ENCODE measurements at places on chromosomes 12 and 14.

GRCh38 chr14:52185178-52185577, 82.3 kb upstream of the PTGDR start:
- DNase-seq = no peak

DNA sequence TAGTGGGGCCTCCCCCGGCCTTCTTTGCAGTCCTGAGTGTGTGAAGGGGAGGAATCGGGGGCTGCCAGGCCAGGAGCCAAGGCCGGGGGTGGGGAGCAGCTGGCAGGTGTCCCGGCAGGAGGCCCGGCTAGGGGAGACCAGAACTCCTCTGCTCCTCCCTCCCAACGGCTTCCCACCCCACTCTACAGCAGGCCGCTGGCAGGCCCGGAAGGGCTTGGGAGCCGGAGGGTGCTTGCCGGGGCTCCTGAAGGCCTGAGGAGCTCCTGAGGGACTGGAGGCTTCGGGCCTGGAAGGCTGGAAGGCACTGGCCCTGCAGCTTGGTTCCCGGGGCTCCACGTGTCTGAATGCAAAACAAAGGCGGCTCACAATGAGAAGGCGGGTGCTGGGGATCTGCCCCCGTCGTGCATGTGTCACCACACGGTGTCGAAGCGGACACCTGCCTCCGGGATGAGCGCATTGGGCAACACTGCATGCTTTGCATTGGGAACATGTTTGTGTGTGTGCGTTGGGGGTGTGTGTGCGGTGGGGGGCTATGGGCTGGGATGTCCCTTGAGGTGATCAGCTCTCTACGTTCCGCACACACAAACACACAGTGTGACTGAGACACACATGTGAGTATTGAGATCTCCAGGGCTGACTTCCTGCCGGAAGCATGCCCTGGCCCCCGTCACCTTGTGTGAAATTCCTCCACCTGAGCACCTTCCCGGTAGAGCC, 30.9 kb upstream of the ANKRD9 start:
- peak; percentile 51 for DNase-seq

DNA sequence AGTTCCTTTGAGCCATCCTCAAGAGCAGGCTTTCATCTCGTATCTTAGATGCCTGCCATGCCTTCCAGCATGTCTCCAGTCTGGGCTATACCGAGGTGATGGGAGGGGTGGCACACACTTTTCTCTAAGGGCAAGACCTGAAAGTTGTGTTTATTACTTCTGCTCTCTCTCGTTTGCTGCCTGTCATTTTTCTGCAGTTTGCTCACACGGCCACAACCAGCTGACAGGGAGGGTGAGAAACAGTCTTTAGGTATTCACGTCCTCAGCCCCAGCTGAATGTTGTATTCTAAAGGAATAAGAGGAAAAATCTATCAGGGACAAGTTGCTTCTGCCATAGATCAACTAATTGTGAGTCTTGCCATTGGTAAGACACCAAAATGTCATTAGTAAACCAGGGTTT, 88.0 kb downstream of the TMTC2 start:
- no peak for DNase-seq

DNA sequence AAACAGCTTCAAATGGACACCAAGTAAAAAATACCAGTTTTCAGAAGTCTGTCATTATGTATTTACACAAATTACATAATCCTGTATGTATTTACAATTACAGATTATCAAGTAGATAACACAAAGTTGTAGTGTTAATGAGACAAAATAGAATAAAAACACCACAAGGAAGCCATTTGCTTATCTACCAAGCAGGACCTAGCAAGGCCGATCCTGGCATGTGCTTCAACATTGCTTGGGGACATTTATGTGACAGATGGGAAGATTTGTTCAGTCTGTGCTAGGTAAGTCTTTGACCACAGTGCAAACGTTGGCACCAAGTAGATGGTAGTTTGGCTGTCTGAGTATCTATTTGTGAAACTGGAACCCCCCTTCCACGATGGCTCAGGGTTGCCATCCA, 35.8 kb downstream of the BCAT1 start:
- no peak for DNase-seq

GRCh38 chr12:31005256-31005943, 68.3 kb upstream of the DDX11 start:
- DNase-seq = no peak

GRCh38 chr14:93912782-93913181, 14.4 kb upstream of the FAM181A start:
- no peak for DNase-seq

DNA sequence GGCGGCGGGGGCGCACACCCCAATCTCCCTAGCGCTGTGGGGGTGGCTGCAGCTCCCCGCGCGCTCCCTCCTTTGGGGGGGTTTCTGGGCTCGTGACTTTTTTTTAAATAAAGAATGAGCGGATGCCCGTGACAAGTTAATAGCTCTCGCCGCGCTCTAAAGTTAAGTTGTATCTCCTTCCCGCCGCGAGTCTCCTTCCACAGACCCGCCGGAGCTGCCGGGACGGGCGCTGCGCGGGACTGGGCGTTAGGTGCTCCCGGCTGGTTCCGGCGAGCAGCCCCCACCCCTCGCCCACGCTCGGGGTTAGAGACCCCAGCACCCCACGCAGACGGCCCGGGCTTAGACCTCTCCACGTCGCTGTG, 82.6 kb upstream of the HMGA2 start:
- peak; percentile 52 for DNase-seq

GRCh38 chr12:93780101-93780641, 103.0 kb downstream of the CRADD start:
- DNase-seq = no peak

GRCh38 chr12:110928700-110929099, 8.3 kb upstream of the MYL2 start:
- no peak for DNase-seq

GRCh38 chr12:117453961-117454360, 92.5 kb upstream of the NOS1 start:
- DNase-seq = no peak

- DNase-seq = no peak
Observed at GRCh38 chr12:20646239-20646827, 48.8 kb upstream of the SLCO1C1 start.

DNA sequence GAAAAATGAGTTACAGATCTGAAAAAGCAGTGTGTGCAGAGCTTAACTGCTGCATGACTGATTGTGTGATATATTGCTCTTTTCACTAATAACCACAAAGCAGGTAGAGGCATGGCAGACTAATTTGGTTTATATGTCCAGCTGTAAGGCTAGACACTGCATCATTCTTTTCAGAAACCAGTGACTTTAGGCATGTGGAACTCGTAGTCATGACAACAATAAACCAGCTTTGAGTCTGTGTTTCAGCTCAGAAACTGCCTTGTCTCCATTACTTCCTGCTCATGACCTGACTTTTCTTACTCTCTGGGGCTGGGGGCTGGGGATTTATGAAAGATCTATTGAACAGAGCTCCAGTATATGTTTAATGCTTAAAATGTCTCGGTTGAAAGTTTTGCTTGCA, 146.8 kb upstream of the LRIG3 start:
- DNase-seq = peak; percentile 59

DNA sequence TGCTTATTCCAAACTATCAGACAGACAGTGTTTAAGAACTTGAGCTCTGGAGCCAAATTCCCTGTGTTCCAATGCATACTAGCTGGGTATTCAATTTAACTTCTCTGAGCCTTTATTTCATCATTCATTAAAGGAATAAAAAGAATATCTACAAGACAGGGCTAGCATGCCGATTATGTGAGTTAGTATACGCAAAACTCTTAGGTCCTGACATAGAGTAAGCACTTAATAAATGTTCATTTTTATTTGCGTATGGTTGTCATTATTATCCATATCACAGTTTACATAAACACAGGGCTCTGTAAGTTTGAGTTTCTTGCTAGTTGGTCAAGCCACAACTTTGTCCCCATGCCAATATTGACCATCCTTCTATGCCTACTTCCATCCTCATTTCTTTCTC, 161.5 kb downstream of the NUAK1 start:
- DNase-seq = no peak

GRCh38 chr12:47194501-47194900, 114.7 kb upstream of the AMIGO2 start:
- DNase-seq = no peak

GRCh38 chr14:68210729-68211299, 391.2 kb downstream of the RAD51B start:
- DNase-seq = no peak

DNA sequence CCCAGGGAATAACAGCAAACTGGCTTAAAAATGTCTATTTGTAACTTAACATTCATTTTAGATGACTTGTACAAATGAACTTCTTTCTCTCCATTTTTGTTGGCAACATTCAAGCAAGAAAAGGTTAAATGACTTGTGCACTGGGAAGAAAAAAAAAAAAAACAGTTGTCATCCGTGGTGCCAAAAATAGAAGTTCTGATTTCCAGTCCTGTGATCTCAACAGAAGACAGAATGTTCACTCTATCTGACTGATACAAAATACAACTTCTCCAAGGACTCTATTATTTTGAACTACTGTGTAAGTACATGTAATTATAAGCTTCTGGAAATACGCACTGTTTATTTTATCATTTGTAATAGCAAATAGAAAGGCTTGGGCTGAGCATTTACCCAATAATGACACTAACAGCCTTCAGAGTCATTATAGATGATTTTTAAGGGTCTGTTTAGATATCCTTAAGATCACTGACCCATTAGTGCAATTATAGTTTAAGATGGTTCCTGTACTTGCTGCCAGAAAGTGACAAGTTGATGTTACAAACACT, 59.9 kb downstream of the LIN7A start:
- DNase-seq = no peak

- no peak for DNase-seq
Observed at GRCh38 chr12:90086281-90086680, 377.6 kb upstream of the ATP2B1 start.

GRCh38 chr14:70624972-70625371, 16.7 kb upstream of the TTC9 start:
- DNase-seq = no peak

GRCh38 chr12:78062786-78063185, 232.1 kb downstream of the NAV3 start:
- DNase-seq = no peak

DNA sequence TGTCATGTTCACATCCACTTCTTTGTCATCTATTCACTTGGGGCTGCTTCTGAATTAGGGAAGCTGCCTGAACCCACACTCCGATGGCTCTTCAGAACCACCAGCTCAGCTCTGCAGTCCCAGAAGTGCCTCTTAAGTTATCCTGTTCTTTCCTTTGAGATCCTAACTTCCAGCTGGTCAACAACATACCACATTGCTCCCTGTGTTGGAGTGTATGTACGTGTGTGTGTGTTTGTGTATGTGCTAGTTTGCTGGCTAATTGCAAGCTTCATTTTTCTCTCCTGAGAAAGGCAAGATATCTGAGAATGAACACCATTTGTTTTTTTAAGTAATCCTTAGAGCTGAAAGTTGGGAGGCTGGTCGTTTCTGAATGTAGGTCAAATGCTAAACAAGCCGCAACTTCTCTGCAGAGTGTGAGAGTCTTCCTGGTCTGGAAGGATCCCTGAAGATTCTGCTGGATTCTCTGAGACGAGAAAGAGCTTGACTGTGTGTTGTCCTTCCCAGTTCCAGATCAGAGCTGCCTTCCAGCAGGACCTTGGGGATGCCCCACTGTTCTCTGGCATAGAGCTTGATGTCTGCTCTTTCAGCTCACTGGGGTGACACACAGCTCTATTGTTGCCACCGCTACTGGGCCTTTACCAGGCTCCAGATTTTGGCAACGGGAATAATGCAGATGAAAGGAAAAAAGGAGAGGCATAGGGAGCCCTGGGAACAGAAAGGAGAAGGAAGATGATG, 839 bp downstream of the GSG1 start:
- DNase-seq = no peak

DNA sequence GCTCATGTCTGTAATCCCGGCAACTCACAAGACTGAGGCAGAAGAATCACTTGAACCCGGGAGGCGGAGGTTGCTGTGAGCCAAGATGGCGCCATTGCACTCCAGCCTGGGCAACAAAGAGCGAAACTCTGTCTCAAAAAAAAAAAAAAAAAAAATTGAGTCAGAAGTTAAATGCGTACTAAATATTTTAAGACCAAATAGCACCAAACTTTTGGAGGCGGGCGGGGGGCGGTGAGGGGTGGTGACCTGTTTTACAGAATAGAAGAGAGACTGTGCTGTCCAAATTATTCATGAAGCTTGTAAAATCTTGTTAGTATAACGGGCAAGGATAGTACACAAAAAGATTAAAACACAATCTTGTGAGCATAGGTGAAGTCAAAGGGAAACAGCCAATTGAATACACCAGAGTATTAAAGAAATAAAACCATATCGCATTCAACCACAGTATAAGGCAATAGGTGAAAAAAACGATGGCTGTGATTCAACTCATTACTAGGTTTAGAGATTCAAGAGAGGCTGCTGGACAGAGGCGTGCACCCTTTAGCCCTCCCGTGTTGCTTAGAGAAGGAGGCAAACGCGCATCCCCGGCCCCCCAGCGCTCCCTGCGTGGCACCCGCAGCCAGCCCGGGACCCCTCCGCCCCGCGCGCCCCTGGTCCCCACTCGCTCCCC, 571 bp downstream of the ZNF891 start:
- no peak for DNase-seq

- no peak for DNase-seq
Observed at GRCh38 chr14:72653026-72653425, 240.9 kb downstream of the DPF3 start.

DNA sequence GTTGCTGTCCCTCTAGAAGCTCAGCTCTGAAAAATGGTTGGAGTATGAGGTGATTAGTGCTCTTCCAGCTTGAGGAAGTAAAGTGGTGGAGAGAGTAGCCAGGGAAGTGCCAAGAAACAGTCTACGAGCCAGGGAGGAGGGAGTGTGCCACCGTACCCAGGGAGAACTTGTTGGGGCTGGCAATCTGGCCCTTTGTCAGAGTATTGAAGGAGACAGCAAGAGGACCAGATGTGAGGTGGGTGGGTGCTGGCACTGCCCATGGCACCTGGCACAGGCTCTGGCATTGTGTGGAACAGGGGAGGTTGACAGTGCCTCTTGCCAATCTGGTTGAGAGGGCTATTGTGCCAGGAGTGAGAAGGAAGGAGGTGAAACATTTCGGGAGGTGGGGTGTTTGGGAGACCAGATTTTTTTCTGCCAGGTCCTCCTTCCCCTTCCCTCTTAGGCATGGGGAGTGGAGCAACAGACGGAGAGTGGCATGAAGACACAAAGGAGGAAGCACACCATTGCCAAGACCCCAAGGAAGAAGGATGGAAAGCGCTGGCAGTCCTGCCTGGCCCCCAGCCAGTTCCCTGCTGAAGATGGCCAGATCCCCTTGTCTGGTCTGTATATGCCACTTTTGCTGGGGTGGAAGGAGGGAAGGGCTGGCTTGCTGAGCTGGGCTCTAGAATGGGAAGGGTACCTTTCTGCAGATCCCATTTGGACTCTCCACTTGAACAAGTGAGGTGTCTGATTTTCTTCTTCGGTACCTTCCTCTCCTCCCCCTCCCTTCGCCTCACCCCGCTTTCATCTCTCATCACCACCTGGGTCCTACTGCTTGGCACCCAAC, 37.5 kb downstream of the ZFHX2 start:
- no peak for DNase-seq

GRCh38 chr14:60893911-60894310, 87.0 kb downstream of the TRMT5 start:
- no peak for DNase-seq
